NCI-H446 (cell line): ENCODE measurements at places on chromosomes 12 and 14.
A peak's percentile ranks its signal among the peaks of the same experiment; 100 is the strongest.

GRCh38 chr14:33570694-33571310, 380.1 kb downstream of the EGLN3 start:
- no peak for DNase-seq

- no peak for DNase-seq
Measured at GRCh38 chr12:88336076-88336739, 194.1 kb downstream of the TMTC3 start.

GRCh38 chr12:111819191-111820158, 22.6 kb upstream of the MAPKAPK5 start:
- DNase-seq: no peak

- no peak for DNase-seq
Measured at GRCh38 chr14:43475757-43476156, 1031.3 kb downstream of the FSCB start.

DNA sequence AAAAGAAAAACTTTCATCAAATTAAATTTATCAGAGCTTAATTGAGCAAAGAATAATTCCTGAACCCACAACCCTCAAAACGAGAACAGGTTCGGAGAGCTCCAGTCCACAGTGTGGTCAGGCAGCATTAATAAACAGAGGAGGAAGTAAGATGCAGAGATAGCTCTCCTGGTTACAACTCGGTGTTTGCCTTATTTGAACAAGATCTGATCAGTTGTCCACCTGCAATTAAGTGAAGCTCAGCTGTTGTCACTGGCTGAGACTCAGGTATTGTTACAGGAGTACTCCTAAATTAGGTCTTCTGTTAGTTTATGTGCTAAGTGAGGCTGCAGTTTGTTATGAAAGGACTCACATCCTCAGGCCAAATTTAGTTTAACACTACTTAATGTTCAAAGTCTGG, 451.4 kb upstream of the PDE3A start:
- DNase-seq: no peak

DNA sequence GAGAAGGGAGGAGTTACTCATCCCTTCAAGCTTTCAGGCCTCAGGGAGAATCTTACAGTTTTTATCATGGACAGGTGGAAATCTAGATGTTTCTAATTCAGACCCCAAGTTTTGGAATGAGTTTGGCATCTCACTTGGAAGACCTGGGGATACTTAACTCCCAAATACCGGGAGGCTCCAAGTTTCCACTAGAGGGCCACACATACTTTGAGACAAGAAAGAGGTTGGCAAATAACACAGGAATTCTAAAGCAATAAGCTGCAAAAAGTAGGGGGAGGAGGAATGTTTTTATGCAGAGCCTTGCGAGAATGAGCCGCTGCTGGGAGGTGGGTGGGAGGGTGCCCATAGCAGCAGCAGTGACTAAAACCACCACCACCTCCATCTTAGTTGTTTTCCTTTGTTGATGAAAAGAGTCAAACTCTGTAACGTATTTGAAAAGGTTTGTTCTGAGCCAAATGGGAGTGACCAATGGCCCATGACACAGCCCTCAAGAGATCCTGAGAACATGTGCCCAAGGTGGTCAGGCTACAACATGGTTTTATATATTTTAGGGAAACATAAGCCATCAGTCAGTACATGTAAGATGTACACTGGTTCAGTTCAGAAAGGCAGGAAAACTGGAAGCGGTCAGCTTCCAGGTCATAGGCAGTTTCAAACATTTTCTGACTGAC, 34.2 kb upstream of the RNASE1 start:
- DNase-seq: no peak

- no peak for DNase-seq
Measured at GRCh38 chr12:89183985-89184435, 168.3 kb downstream of the DUSP6 start.

GRCh38 chr12:49702676-49703215, 4.5 kb downstream of the FMNL3 start:
- DNase-seq: no peak

DNA sequence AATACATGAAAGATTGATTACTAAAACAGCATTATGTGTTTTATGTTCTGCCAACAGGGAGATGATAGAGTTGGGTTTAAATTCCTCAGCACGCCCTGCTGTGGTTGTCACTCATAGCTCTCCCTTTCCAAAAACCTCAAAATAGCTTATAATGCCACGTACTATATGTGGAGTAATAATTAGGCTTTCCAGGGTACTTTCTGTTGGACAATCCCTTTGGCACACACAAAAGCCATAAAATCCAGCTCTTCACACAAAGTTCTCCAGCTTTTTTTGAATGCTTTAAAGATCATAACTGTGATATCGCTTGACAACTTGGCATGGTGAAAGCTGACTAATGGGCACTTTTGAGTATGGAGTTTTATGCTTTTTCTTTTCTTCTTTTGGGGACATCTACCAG, 145.3 kb upstream of the DCN start:
- no peak for DNase-seq

DNA sequence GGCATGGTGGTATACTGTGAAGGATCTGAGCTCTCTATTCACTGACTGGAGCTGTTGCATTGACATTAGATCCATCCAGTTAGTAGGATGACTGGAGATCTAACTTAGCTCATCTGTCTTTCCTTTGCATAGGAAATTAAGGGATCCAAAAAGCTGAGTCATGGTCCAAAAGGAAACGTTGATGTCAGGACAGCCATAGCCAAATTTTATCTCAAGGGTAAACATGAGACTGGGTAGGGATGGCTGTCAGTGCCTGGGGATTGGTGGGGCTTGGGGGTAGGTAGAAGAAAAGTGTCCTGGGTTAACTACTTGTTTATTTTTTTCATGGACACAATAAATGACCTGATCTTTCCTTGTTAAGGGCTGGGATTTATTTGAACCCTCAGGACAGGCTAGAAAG, 4.6 kb downstream of the FAM177A1 start:
- no peak for DNase-seq

DNA sequence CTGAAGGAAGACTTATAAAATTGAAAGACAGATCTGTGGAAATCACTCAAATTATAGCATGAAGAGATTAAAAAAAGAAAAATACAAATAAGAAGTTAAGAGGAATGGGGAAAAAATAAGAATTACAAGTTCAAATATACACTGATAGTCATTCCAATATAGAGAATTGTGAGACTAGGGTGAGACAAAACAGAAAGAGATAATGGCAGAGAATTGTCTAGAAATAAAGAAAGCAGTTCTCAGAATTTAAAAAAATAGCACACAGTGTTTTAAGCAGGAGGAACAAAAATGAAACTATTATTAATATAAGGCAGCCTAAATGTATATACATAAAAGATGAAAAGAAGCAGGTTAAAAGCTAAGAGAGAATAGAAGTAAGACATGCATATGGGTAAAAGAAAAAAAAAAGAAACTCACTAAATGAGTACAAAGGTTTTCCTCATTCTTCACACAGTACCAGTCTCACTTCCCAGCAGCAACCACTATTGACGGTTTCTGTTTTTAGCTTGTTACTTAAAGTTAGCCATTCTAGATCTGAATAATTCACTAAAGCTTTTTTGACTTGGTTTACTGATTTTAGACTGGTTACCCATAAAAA, 31.1 kb downstream of the SLC38A4 start:
- DNase-seq: no peak

- DNase-seq: no peak
Measured at GRCh38 chr12:125351788-125352187, 286.6 kb downstream of the AACS start.

DNA sequence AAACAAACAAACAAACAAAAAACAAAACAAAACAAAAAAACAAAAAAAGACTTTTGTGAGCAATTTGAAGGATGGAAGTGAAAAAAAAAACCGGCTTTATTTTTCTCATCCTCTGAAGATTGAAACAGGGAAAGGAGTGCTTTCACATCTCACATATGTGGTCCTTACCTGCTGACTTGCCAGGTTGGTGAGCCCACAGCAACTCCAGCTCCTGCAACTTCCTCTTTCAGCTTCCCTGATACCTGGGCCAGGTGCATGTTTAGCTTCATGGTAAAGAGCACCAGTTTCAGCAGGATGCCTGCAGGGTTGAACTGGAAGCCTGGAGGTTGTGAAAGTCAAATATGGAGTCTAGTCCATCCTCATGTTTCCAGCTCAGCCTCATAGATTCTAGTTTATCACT, 221.2 kb upstream of the OTX2 start:
- DNase-seq: no peak

DNA sequence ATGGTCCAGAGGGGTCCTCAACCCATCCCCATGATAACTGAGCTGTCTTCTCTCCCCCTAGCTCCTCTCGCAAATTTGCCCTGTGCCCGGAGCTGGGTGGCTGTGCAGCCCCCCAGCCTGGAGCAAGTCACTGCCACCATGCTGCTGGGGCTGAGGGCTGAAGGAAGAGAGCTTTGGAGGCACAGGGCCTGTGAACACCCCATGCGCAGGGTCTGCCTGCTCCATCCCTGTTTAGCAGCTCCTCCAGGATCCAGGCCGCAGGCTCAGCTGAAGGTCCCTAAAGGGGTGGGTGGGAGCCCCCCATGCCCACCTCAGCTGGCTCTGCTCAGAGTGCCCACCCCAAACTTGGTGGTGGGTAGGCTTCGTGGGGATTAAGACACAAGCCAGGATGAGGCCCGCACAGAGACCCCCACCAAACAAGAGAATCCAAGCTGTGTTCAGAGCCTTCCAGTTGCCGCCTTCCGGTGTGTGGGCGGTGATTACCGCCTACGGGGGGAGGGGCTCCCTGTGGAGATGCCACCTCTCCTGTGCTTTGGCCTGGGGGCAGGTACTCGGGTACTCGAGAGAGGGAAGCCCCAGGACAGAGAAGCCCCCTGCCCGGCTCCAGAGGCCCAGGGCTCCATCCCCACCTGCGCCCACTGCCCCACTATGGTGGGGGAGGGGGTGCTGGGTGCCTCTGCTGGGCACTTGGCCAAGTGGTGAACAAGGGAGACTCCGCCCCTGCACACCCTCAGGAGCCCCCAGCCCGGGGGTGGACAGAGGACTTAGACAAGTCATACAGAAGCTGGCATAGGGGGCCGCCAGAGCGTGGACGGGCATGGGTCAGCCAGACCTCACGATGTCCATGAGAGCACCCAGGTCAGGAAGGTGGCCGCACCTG, 1.4 kb upstream of the JAG2 start:
- DNase-seq: no peak

DNA sequence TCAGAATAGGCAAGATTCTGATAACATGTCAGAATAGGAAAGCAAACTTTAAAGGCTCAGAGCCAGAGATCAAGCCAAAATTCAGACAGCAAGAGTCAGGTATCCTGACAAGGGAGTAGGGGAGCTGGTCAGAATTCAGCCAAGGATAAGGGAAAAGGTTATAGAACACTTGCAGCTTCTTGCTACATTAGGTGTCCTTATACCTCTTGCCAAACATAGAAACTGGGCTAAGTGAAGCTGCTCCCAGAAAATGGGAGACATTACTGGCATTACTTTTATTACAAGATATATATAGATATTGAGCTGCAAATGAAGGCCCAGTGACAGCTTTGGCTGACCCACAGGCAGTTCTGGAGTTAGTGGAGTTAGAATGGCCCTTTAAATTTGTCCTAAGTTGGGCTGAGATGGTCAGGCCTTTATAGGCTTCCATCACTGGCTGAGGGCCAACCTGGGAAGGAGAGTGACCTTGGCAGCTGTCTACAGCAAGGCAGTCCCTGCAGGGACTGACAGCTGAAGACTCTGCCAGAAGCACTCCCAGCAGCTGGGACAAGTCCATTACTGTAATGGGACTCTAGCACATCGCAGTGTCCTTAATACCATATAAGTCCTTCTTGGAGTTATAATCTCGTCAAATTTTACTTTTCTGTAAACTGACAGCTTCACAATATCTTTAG, 83.0 kb downstream of the LRRC9 start:
- no peak for DNase-seq

- DNase-seq: no peak
Measured at GRCh38 chr12:28866296-28866695, 282.8 kb upstream of the FAR2 start.

GRCh38 chr12:65649126-65649525, 175.2 kb upstream of the HMGA2 start:
- DNase-seq: no peak

GRCh38 chr14:38583471-38583870, 327.6 kb upstream of the CLEC14A start:
- DNase-seq: no peak

- DNase-seq: peak; percentile 36
Measured at GRCh38 chr12:23055004-23055403, 430.0 kb downstream of the ETNK1 start.

DNA sequence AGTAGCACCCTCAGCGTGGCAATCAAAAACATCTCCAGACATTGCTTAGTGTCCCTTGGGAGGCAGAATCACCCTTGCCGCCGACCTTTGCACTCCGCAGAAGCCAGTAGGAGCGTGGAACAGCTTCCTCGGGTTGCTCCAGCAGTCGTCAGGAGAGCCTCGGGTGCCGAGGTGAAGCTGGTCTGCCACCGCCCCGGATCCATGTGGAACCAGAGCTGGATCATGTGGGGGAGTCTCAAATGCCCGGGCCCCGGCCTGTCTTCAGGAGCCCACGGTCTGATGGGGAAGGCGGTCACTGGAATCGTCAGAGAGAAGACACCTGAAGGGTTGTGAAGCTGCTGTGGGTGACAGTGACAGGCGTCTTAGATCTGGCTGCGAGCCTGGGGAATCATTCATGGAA, 14.3 kb downstream of the MVK start:
- DNase-seq: no peak

DNA sequence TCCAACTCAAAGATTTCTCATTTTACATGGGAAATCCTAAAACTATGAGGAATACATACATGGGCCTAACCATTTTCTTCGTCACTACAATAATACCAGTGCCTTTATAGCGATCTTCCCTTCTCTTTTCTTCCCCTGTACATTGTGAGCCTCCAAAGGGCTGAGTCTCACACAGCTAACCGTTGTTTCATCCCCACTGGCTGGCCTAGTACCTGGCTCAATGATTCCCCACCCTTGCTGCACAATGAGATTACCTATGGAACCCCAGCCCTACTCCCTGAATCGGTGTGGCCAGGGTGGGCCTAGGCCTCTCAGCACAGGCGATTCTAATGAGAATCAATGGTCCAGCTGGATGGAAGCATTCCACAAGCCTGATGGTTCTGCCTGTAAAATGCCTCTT, 16.1 kb downstream of the PPTC7 start:
- no peak for DNase-seq

GRCh38 chr12:98803468-98804209, 158.5 kb downstream of the APAF1 start:
- DNase-seq: no peak

- DNase-seq: no peak
Measured at GRCh38 chr12:121839993-121840761, 18.5 kb downstream of the HPD start.

DNA sequence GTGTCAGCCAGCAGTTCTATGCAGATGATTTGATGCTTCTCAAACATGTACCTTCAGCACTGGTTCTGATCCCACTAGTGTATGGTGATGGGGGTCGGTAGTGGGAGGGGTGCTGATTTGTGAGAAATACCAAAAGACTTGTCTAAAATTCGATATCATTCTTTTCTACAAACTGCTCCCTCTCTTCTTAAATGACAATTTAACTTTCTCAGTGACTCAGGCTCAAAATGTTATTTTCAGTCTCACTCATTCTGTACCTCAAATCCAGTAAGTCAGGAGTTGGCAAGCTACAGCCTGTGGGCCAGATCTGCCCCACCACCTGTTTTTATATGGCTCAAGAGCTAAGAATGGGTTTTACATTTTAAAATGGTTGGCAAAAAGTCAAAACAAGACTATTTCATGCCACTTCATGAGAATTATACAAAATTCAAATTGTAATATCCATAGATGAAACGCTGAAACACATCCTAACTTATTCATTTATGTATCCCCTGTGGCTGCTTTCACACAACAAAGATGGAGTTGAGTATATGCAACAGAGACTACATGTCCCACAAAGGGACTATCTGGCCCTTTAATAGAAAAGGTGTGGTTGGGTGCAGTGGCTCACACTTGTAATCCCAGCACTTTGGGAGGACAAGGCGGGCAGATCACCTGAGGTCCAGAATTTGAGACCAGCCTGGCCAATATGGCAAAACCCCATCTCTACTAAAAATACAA, 6.6 kb upstream of the NOP2 start:
- DNase-seq: no peak
